ENCODE measurements at places on chromosomes 6 and 20.

GRCh38 chr6:33165581-33166258 lies 26.5 kb downstream of the COL11A2 start:
- DNase-seq, result no peak

DNA sequence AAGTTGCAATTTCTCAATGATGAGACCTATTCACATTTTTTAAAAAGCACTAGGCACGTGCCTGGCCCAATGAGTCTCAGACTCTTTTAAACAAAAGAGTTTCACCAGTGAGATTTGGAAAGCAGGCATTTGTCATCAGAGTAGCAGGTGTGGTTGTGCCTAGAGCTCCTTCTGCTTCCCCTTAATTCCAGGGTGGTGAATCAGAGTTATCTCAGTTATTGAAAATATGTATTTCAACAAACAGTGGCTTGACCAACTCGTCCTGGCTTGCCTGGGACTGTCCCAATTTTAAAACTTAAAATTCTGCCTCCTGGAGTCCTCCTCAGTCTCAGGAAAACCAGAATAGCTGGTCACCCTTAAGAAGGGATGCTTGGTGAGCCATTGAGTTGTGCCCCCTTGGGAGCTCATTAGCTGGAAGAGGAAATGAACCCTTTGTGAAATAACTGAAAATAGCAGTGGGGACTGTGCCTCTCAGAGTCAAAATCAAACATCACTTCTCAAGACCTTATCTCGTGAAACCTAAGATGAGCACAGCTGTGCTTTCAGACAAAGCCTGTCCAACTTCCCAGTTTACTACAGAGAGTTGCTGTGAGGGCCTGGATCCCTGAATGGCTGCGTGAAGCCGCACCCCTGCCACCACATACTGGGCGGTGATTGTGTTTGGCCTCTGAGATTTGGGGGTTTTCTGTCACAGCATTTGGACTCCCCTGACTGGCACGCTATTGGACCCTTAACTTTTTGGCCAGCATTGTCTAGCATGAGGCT lies 116.3 kb downstream of the ANKRD60 start:
- no peak for DNase-seq

- no peak for DNase-seq
These were observed 86.5 kb downstream of the SERAC1 start for GRCh38 chr6:158081657-158081935.

- DNase-seq, result no peak
These were observed 27.9 kb downstream of the GCLC start for GRCh38 chr6:53517021-53517420.

GRCh38 chr6:166708460-166708859 lies 81.4 kb upstream of the RPS6KA2 start:
- DNase-seq, result no peak

GRCh38 chr6:144340541-144341371 lies 55.6 kb downstream of the UTRN start:
- no peak for DNase-seq

DNA sequence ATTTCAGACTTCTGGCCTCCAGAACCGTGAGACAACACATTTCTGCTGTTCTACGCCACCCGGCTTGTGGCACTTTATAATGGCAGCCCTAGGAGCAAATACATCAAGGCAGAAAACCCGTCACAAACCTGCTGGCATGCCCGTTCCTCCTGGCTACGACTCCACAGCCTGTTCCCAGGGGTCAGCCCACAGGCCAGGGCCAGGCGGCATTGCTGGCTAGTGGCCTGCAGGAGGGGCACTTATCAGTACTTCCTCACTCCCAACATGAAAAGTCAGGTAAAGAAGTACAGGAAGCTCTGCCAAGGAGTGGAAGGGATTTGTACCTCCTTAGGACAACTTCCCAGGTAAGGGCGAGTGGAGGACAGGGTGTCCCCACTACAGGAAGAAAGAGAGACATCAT lies 223.1 kb upstream of the AGPAT4 start:
- DNase-seq, result no peak

DNA sequence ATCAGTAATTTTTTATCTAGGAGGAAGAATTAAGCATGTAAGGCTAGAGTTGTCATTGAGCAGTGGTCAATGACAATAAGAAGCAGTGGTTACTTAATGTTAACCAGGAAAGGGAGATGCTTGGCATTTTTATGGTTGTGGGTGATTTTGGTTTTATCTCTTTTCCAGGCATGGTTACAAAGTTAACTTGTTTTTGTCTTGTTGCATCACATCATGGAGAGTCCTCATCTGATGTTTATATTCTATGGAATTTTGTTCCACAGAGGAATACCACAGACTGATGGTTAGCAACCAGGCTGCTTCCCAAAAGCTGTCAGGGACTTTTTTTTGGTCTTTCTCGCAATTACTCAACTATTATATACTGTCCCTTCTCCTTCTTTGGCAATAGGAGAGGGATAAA lies 32.7 kb downstream of the OPRM1 start:
- no peak for DNase-seq

DNA sequence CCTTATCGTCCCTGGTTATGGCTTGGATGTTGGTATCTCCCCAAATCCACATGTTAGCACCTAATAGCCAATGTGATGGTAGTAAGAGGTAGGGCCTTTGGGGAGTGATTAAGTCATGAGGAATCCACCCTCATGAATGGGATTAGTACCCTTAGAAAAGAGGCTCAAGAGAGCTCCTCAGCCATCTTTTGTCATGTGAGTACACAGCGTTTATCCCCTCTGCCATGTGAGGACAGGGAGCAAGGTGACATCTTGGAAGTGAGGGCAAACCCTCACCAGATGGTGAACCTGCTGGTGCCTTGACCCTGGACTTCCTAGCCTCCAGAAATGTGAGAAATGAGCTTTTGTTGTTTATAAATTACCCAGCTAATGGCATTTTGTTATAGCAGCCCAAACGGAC lies 16.1 kb upstream of the SIRPB2 start:
- DNase-seq, result no peak

DNA sequence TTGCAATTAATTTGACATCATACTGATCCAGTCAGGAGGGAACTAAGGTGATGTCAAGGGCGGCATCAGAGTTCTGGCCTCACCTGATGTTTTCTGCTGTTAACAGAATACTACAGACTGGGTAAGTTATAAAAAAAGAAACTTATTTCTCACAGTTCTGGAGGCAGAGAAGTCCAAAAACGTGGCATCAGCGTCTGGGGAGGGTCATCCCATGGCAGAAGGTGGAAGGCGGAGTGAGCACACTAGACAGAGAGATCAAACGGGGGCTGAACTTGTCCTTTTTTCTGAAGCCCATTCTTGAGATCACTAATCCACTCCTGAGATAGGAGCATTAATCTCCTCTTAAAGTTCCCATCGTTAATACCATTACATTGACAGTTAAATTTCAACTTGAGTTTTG lies 3.3 kb upstream of the MTCH1 start:
- no peak for DNase-seq

GRCh38 chr6:140441256-140441655 lies 1066.8 kb upstream of the CITED2 start:
- DNase-seq, result no peak

GRCh38 chr20:1671891-1672669 lies 14.5 kb upstream of the SIRPG start:
- DNase-seq, result no peak

GRCh38 chr6:138544501-138544900 lies 45.2 kb upstream of the NHSL1 start:
- DNase-seq, result no peak

DNA sequence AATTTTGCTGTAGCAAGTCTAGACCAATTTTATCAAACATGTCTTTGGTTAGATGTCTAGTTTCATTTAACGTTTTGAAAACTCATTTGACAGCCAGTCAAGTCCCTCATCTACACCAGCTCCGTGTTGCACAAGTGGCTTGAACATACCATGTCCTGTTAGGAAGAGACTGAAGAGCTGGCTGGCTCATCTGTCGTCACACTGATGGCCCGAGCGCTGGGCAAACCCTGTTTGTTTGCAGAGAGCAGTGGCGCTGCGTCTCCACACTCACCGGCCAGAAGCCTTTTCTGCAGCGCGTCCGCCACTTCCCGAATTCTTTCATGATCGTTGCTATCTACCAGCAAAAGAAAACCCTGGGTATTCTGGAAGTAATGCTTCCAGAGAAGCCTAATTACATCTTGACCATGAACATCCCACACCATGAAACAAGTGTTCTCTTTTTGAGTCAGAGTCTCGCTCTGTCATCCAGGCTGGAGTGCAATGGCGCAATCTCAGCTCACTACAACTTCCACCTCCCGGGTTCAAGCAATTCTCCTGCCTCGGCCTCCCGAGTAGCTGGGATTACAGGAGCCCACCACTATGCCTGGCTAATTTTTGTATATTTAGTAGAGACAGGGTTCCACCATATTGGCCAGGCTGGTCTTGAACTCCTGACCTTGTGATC lies 10.7 kb upstream of the TCFL5 start:
- no peak for DNase-seq

DNA sequence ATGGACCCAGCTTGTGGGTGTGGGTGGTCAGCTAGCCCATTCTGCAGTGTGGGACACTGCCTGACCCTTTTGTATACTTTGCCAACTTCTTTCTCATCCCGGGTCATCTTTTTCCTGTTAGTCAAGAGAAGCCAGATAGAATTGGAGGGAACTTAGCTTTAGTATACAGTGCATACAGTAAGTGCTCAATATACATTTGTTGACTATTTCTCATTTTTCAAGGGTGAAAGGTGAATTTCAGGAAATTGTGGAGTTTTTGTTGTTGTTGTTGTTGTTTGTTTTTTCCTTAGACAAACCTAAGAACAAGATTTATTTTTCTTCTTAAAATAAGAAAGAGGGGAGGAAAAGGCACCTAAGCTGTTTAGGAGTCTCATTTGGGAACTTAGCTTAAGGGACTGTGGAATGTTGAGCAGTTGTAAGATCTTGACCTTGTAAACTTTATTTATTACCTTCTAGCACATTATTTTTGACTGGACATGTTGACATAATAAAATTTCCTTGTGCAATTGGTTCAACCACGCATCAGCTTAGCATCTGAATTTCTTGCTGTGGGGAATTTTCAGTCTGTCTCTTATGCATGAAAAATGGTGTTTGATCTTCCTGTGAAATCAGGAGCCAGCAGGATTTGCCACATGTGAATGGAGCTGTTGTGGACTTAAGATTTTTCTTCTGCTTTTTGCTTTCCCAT lies 113.6 kb downstream of the ARID1B start:
- no peak for DNase-seq

- no peak for DNase-seq
These were observed at the start of gene MUCL3 for GRCh38 chr6:30940361-30940986. MUCL3 (plus strand) TSS chr6:30940973; CDS start chr6:30941000, 27 bp downstream.

- no peak for DNase-seq
These were observed 50.0 kb upstream of the PLEKHG1 start for GRCh38 chr6:150549674-150550101.

- no peak for DNase-seq
These were observed 27.6 kb downstream of the ZNF292 start for GRCh38 chr6:87182940-87183339.

GRCh38 chr6:150005761-150006651 lies 19.3 kb downstream of the RAET1L start:
- DNase-seq, result no peak

GRCh38 chr6:92681401-92681800 lies 738.0 kb downstream of the EPHA7 start:
- peak; percentile 3 for DNase-seq

- no peak for DNase-seq
These were observed 251.9 kb downstream of the SOD2 start for GRCh38 chr6:159440911-159441703.

DNA sequence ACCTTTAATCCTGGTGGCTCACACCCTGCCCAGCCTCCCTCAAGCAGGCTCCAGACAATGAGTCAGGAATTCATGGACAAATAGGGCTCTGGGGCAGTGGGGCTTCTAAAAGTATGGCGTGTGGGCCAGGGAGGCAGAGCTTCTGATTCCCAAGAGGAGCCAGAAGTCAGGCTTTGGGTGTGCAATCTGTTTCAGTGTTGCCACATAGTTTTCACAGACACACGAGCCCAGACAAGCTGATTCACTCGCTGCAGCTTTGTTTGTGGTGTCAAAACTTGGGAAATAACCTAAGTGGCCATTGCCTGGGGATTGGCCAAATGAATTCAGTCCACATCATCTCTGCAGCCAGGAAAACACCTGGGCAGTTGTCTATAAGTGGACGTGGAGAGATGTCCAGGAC lies 9.2 kb downstream of the PEDS1 start:
- DNase-seq, result no peak

DNA sequence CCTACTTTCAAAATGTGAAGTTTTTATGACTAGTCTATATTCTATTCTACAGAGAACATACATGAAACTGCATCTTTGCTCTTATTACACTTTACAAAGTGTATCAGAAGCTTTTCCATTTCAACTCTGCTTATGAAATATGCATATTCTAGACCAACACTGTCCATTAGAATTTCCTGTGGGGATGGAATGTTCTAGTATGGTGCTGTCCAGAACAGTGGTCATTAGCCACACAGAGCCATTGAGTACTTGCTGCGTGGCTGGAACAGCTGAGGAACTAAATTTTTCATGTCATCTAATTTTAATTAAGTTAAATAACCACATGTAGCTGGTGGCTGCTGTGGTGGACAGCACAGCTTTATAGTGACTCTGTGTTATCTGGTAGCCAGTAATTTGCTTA lies 105.9 kb upstream of the PDE10A start:
- no peak for DNase-seq

DNA sequence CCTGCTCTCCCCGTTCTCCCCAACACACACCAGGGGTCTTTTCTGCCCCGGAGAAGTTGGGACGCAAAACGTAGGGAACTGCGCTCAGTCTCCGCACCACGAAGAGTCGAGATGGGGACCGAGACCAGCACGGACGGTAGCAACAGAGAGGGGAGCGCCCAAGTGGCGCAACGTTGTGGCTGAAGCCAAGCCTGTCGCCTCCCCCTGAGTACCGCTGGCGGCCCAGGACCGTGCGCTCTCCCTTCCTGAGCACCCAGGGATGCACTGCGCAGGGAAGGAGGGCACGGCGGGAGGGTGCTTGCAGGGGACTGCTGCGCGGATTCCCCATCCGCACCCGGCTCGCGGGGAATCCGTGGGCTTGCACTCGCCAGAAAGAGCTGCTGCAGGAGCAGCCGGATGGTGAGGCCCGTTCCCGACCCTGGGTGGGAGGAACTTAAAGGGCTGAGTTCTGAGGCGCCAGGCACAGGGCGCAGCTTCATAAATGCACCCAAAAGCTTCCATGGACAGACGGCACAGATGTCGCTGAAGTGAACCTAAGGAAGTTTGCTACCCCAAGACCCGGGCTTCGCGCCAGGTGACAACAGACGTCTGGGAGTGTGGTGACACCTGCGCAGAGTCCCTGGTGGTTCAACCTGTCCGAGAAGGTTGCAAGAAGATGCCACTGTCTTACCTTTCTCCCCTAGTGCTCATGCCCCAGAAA lies 178.7 kb downstream of the TBXT start:
- DNase-seq, result no peak

- no peak for DNase-seq
These were observed 33.0 kb downstream of the PYGB start for GRCh38 chr20:25280574-25281535.

All from NCI-H1417 (cell line).